ENCODE measurements at places on chromosomes 3 and 15. TPM values are rescaled to one million over a fixed set of nuclear protein-coding genes. Genes with fewer than 3 reads are reported as not detected.

ST3GAL6 gene
- total RNA-seq: 11.1 TPM

PATL2 gene
- 1.3 TPM for total RNA-seq

CCR5 gene
- not detected for total RNA-seq

SPRED1 gene
- 36.7 TPM for total RNA-seq

ASB14 gene
- total RNA-seq: not detected

KCNAB1 gene
- 5.6 TPM for total RNA-seq

C3orf20 gene
- 0.09 TPM for total RNA-seq

DNAH1 gene
- total RNA-seq: 8.2 TPM

RHCG gene
- total RNA-seq: 0.16 TPM

GOLGA6L4 gene
- 10.9 TPM for total RNA-seq

GRK7 gene
- 0.11 TPM for total RNA-seq

UBA3 gene
- 62.1 TPM for total RNA-seq

HES1 gene
- total RNA-seq: 108 TPM

CPN2 gene
- not detected for total RNA-seq

VIPR1 gene
- total RNA-seq: 2.1 TPM

PLAAT1 gene
- 1.7 TPM for total RNA-seq

RASGRF1 gene
- total RNA-seq: 0.05 TPM

NOX5 gene
- 0.07 TPM for total RNA-seq
